ENCODE measurements at places on chromosomes 2 and 18.

GRCh38 chr2:65045651-65046050 lies 10.6 kb upstream of the CEP68 start:
- DNase-seq = no peak

DNA sequence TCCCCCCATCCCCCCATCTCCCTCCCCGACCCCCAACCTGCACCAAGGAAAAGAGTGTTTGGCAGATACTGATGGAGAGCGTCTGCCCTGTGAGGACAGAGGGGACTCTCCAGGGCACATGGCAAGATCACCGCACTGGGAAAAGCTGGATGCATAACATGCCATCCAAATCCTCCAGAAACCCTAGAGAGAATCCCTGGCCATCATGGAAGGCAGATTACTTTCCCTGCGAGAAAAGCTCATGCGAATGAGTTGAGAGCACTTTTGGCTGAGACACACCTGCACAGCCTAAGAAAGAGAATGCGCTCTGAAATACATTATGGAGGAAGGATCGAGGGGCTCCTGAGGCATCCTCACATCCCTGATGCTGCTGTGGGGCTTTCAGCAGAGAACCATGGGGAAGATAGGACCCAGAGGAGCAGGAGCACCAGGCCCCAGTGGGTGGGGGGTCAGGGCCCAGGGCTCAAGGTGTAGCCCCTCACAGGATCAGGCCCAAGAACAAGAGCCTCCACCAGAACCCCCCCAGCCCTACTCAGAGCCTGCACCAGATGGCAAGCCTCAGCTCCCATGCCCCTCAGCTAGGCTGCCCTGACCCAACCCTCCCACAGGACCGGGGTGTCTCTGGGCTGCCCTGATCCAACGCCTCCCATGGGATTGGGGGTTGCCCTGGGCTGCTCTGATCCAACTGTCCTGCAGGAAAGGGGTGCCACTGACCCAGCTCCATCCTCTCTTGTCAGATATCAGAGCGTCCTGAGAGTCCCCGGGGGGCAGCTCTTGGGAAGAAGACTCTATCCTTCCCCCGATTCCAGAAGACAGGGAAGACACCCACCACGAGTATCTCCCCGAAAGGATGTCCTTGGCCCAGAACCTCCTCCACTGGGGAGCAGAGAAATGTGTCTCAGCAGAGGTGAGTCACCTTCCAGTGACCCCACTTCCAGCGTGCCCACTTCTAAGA lies 153.4 kb downstream of the NDUFA10 start:
- no peak for DNase-seq

DNA sequence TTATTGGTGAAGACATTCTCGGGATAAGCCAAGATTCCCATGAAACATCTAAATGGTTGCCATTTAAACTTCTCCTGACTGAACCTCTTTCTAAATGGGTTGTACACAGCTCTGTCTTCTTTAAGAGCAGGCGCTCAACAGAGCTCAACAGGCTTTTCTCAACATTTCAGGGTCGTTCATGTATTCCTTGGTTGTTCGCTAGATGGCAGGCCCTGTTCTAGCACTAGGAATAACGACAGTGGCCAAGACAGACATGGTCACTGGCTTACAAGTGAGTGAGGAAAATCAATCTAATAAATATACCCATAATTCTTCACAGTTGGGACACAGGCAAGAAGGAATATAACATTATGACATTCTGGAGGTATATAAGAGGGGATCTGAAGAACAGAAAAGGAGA lies 154.5 kb downstream of the SMAD2 start:
- DNase-seq = no peak

DNA sequence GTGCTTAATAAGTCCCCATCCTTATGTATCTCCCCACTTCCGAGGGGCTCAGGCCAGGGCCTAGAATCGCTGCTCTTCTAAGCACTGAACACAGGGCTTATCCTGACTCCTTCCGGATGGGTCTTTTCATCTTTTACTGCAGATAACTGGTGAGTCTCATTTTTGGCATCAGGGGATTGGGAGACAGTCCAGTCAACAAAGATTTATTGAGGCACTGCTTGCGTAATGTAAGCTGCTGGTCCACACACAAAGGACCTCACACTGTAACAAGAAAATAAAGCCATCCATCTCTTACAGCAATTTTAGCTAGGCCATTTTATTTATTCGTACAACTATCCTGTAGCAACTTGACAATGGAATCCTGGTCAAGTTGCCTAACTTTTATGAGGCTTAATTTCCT lies 600.5 kb downstream of the CNTNAP5 start:
- DNase-seq = no peak

- no peak for DNase-seq
These were observed 36.2 kb upstream of the YES1 start for GRCh38 chr18:848062-848861.

DNA sequence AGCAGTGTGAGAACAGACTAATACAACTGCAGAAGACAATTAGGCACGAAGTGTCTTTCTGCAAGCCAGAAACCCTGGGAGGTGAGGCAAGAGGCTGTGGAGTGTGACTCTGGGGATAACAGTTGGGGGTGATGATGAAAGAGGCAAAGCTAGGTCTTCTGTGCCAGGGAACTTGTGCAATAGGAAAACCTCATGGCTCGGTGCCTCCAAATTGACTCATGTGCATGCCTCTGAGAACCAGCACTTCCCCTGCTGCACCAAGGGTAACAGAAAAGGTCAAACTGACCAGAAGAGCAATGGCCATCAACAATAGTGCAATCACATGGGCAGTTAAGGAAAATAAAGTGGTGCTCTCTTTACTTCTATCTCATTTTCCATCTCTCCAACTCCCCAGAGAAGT lies 136.4 kb downstream of the SCG2 start:
- peak; percentile 97 for DNase-seq

DNA sequence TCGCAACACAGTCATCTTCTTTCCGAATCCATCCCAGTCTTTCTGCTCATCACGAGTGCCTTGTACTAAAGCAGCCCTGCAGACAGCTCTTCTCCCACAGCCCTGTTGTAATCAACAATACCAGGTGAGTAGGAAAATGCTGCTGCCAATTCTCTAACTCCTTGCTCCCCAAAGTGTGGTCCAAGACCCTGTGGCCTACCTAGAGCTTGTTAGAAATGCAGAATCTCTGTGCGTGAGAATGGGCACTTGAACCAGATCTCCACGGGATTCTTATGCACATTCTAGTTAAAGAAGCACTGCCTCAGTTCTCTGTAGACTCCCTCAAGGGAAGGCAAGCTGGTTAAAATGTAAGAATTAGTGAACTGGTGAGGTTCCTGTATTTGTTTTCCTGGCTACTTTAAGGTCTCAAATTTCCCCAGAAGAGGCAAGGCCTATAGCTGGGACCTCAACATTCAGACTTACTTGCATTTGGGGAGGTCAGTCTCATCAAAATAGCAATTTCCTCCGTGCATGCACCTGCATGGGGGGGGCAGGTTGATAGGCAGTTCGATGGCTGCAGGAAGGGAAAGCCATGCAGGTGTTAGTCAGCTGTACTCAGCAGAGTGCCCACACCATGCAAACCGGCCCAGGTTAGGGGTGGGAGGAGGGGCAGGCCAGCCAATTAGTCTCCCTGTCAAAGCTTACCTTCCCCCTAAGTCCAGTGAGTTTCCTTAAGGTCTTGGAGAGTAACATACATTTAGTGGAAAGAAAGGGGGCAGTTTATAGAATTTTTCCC lies 70.8 kb downstream of the DHRS9 start:
- no peak for DNase-seq

GRCh38 chr2:158637357-158637756 lies 157.8 kb upstream of the DAPL1 start:
- DNase-seq = no peak

GRCh38 chr2:133077269-133077822 lies 407.3 kb upstream of the LYPD1 start:
- no peak for DNase-seq

DNA sequence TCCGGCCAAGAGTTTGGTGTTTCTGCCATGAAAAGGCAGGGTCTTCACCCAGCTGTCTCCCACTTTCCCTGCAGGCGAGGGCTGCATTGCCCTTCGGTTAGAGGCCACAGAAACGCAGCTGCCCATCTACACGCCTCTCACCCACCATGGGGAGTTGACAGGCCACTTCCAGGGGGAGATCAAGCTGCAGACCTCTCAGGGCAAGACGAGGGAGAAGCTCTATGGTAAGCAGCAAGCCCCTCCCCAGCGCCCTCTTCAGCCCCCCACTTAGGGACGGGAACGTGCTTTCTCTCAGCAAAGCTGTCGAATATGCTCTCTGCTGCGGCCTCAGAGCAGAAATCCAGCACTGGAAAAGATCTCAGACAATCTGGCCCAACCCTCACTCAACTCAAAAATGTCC lies 57.7 kb upstream of the ATG16L1 start:
- no peak for DNase-seq

GRCh38 chr2:170217778-170218251 lies 39.9 kb downstream of the MYO3B start:
- no peak for DNase-seq

DNA sequence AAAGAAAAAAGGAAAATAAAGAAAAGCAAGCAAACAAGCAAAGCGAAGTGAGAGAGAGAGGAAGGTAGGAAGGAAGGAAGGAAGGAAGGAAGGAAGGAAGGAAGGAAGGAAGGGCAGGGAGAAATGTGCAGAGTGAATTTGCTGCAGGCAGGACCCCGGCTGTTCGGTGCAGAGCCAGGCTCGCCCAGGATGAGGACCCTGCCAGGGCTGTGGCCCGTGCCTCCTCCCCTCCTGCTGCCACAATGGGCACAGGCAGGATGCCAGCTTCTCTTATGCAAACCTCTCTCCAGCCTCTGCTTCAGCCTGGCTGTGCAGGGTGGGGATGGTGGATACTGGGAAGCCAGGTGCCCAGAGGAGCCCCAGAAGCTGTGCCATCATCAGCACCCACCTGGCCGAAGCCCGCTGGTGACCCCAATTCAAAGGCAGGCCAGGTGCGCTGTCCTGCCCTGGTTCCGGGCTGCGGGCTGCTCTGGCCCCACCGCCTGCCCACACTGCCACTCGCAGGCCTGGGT lies 3.2 kb downstream of the GPR17 start:
- DNase-seq = no peak

DNA sequence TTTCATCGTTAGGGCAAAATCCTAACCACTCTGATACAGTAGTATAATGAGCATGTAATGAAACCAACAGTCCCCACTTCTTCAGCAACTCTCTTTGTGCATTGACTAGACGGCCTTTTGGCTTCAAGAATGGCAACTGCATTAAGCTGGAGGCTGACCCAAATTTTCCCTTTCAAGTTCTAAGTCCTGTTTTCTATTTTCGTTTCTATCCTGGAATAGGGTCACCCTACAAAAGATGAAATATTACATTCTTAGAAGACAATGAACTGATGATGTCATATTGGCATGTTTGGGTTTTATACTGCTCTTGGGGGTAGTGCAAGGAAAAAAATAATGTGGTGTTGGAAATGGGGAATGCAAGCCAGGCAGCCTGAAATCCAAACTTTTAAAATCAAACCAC lies 254.4 kb downstream of the ETAA1 start:
- no peak for DNase-seq
